DMS 273 treated with DMSO at 0.1 percent for 48 hours (cell line): ENCODE measurements at places on chromosomes 5 and 9.

GRCh38 chr9:948497-948896 is 28.0 kb upstream of the DMRT3 start:
- DNase-seq: no peak

DNA sequence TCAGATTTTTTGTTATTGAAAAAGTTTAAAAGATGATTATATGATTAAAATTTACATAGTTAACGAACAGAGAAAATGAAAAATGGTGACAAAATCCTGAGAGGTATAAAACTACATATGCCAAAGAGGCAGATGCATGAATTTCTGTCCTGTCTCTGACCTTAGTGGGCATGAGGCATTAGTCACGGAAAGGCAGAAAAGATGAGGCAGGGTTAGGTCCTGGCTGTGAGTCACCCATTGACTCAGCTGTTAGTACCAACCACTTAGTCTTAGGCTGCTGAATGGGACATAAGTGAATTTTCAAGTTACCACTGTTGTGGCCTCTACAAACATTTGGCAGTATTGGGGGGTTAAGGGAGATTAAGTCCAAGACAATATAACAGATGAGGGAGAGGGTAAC is 33.1 kb downstream of the RASA1 start:
- DNase-seq: no peak

GRCh38 chr9:93010056-93010455 is 48.4 kb upstream of the SUSD3 start:
- DNase-seq: no peak

GRCh38 chr9:132978451-132979131 is at the start of gene GFI1B:
Gene GFI1B (plus strand): TSS chr9:132978694. CDS start chr9:132986679, 7,985 bp downstream.
- DNase-seq: no peak

GRCh38 chr5:155529362-155529761 is 515.8 kb downstream of the KIF4B start:
- peak; percentile 72 for DNase-seq
